Neural progenitor cell (in vitro differentiated cells): ENCODE measurements at places on chromosomes 6 and 20.

- DNase-seq: no peak
Measured at GRCh38 chr20:401682-402495, 6.2 kb upstream of the RBCK1 start.

DNA sequence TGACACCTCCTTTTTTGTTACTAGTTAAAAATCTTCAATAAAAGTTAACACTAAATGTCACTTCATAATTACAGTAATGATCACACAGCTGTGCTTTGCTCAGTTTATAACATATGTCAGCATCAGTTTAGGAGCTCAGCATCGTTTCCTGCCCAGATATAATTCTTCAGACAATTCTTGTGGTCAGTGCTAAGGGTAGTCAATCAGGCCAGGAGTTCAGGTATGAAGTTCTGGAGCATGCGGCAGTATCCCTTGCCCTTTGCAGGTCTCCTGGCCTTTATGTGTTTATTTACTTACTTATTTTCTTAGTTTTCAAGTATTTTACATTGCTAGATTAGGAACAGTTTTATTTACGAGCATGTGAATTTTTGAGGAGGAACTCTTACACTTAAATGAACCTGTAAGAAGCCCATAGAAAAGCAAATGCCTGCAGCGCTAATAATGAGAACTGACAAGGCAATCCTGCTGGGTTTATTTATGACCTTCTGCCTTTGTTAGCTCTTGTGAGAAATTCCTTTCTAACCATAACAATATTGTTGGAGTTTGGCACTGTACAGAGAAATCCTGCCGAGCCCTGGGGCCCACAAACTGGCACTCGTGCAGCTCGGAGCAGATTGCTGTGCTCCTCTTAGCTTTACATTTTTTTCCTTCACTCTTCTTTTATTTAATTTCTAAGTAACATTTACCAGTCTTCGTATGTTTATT lies 252.8 kb downstream of the TMEM242 start:
- peak; percentile 19 for DNase-seq

GRCh38 chr6:167244991-167245390 lies 46.1 kb upstream of the UNC93A start:
- DNase-seq: no peak

- DNase-seq: no peak
Measured at GRCh38 chr6:40520084-40520483, 67.1 kb downstream of the LRFN2 start.

DNA sequence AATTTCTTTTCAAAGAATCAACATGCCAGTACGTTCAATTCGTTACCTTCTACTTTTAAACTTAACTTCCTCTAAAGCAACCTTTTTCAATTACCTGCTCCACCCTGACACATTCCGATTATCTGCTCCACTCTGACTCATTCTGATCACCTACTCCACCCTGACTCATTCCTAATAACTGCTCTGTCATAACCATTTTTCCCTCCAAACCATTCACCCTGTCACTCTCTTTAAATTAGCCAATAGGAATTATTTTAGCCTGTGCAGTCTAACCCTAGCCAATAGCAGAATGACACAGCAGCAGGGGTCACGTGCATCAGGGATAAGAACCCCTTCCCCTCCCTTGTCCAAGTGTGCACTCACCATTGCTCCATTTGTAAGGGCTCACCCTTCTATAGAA lies 557.4 kb upstream of the EYS start:
- DNase-seq: no peak

DNA sequence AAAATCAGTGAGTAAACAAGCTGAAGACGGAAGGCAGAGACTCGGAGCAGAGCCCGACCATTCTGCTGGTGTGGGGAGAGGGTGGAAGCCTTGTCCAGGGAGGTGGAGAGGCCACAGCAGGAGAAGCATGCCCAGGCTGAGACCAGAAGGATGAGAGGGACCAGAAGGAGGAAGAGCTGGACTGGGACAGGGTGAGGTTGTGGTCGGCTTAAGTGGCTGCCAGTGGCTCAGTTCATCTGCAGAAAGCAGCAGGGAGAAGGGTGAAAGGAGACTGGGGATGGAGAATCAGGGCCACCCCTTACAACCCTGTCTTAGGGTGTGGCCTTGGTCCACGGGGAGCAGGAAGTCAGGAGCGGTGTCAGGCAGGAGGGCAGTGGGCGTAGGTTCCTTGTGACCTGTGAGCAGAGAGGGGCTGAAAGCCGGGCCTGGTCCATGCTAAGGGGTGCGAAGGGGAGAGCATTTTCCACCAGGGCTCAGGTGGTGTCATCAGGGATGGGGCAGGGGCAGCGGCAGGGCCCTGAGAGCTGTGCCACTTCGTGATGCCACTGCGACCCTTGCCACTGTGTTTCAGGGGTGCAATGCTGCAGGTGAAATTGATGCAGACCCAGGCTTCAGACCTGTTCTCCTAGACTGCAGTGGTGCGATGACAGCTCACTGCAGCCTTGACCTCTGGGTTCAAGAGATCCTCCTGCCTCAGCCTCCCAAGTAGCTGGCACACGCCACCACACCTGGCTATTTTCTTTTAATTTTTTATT lies 81.1 kb downstream of the TTLL2 start:
- DNase-seq: no peak

GRCh38 chr20:20341371-20341770 lies 26.5 kb upstream of the INSM1 start:
- no peak for DNase-seq

GRCh38 chr20:17636523-17637412 lies 45.3 kb downstream of the RRBP1 start:
- DNase-seq: peak; percentile 85

GRCh38 chr20:53127027-53127426 lies 154.9 kb downstream of the TSHZ2 start:
- DNase-seq: no peak

- no peak for DNase-seq
Measured at GRCh38 chr6:43709654-43710303, 22.2 kb upstream of the MRPS18A start.

DNA sequence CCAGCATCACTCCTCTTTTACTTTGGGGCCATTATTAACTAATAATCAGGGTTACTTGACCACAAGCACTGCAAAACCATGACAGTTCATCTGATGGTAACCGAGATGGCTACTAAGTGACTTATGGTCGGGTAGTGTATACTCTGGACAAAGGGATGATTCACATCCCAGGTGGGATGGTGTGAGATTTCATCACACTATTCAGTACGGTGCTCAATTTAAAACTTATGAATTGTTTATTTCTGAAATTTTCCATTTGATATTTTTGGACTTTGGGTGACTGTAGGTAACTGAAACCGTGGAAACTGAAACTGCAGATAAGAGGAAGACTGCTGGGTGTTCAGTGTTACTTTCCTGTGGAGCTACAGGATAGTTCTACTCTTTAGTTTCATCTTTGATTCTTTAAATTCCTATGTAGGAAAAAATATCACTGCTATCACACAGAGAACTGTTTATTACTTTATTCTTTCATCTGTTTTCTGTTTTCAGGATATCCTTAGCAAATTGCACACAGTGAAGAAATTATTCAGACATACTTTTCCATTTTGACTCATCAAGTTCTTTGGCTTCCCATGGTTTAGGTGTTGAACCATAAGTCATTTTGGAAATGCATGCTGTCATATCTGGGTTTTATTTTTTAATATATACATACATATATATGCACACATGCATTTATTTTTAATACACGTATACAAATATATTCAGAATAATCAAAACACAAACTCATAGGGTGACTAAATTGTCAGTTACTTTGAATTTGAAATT lies 59.1 kb upstream of the C20orf144 start:
- no peak for DNase-seq

DNA sequence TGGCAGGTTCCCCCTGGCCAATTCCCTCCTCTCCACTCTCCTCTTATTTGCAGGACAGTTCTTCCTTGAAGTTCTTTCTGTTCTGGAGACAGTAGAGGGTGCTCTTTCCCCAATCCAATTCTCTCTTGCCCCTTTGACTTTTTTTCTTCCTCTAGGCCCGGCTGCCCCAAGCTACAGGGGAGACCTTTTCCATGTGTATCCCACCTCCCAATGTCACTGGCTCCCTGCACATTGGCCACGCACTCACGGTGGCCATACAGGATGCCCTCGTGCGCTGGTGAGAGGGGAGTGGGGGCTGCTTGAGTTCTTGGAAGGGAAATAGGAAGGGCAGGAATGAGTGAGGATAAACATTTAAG lies 1.5 kb downstream of the VARS2 start:
- peak; percentile 75 for DNase-seq
